ENCODE measurements at places on chromosomes 7 and 10.

DNA sequence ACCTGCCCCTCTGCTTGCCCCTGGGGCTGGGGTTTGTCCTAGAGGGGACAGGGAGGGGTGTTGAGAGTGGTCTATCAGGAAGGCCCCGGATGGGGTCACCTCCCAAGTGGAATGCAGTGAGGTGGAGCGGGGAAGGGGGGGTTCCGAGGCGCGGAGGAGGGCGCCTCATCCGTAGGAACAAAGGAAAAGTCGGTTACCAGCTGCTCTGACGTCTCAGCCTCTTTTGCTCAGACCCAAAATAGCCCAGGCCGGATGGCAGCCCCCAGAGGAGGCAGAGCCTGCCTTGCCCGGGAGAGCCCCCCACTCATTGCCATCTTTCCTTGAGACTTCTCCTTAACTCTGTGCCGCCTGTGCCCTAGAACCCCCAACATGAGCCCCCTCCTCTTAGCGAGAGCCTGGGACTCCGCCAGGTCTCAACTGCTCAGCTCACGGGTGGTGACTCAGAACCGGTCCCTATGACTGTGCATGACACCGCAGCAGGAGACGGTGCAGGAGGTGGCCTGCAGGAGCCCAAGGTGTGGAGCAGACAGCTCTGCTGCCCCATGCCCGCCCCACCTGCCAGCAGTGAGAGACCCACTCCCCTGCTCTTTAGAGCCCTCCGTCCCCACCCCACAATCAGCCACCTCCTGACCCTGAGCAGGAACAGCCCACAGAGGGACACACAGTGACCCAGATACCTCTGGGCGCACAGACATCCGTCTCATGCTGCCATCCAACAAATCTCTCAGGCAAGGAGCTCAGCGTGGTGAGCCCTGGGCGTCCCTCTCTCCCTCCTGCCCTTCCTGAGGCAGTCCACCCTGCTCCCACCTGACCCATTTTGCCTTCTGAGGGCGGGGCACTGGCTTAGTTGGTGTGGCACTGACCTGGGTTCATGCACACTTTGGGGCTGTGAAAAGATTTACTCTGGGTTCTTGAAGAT is 13.1 kb downstream of the STX1A start:
- DNase-seq = no peak

GRCh38 chr7:154372011-154372601 is 319.9 kb downstream of the DPP6 start:
- DNase-seq = no peak

GRCh38 chr10:22374489-22375126 is 29.3 kb downstream of the SPAG6 start:
- no peak for DNase-seq

DNA sequence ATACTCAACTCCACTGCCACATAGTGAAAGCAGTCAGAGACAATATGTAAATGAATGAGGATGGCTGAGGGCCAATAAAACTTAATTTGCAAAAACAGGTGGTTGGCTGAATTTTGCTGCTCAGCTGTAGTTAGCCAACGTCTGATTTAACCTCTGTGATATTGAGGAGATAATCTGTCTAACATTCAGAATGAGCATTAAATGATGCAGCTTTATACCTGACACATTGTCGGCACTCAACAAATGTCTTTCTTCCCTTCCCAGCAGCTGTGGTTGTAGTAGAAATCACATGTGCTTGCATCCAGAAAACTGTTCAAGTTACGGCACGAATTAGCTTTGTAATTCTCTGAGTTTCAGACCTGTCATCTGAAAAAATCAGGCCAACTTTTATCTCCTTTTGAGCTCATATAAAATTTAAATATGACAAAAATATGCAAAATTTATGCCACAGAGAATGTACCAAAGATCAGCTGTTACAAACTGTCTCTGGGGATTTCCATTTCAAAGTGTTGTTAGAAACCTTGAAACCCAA is 1239.7 kb downstream of the GATA3 start:
- no peak for DNase-seq

DNA sequence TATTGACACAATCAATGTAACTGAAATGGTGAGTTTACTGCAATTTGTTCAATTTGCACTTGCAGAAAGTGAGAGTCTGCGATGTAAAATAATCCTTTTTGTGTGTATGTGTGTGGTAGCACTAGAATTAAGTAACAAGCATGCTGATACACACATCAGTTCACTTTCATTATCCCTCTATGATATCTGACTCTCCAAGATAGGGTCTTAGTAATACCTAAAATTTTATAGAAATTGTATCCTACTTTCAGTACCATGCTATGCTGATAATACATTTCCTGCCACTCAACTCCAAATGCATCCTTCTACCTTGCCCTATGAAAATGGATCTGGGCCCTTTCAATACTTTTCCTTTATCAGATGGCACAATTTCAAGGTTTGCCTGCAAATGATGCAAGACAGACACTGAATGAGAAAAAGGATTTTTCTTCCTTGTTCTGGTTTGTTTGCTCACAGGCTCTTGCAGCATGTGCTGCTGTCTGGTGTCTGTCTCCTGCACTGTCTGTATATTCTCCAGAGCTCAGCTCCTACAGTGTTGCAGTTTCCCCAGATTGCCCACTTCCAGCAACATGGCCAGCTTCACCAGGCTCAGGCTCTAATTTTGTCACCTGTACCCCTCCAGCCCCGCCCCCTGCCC is 297.9 kb upstream of the HGF start:
- no peak for DNase-seq

GRCh38 chr10:11013836-11014235 is 3.8 kb upstream of the CELF2 start:
- no peak for DNase-seq

DNA sequence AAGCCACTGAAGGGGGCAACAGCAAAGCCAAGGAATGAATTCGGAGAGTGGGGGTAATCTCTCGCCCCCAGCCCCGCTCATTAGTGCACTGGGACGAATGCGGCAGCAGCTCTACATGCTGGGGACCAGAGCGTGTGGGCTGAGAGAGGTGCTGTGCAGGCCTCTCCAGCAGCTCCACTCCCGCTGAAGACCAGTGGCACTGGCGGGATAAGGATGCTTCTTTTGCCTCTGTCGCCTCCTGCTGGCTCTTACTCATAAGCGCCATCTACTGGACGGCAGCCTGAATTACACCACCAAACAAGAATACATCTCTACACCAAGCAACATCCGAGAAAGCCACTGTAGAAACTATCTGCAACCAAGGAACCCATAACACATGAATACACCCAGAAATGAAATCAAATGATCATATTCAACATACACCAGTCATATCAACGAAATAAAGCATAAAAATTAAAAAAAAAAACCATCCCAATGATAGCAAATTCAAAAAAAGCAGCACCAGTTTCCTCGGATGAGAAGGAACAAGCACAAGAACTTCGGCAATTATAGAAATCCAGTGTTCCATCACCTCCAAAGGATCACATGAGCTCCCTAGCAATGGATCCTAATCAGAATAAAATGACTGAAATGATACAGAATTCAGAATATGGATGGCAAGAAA is 79.0 kb upstream of the TMEM168 start:
- DNase-seq = no peak

DNA sequence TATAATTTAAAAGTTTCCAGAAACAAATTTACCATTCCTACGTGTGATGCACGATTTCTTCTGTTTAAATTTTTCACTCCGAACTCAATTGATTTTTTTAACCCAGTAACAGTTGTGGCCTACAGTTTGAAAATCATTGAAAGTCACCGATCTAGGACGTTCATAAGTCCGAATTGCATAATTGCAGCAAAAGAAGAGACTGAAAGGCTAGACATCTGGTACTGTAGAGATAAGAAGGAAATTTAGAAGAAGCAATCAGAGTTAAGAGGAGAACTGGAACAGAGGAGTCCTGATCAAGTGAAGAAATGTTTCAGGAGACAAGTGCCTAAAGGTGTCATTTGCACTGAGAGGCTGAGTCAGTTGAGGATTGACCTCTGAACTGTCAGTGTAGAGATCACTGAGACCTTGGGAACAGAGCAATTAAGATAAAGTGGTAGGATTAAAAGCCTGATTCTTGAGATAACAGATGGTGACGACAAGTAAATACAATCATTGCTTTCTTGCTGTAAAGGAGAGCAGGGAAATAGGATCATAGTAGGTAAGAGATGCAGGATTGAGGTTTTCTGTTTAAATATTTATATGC is 73.5 kb downstream of the ZFAND4 start:
- no peak for DNase-seq

GRCh38 chr10:4825868-4826791 is at the start of gene AKR1E2:
TSS of gene AKR1E2 (plus strand) at chr10:4826207. CDS start at chr10:4826325, 118 bp downstream.
- DNase-seq = peak; percentile 94
